ENCODE measurements at places on chromosomes 7 and 10. TPM values are rescaled to one million over a fixed set of nuclear protein-coding genes. Genes with fewer than 3 reads are reported as not detected.

- DNase-seq, result no peak
Observed at GRCh38 chr10:131733596-131733995, 167.2 kb upstream of the PPP2R2D start.

DNA sequence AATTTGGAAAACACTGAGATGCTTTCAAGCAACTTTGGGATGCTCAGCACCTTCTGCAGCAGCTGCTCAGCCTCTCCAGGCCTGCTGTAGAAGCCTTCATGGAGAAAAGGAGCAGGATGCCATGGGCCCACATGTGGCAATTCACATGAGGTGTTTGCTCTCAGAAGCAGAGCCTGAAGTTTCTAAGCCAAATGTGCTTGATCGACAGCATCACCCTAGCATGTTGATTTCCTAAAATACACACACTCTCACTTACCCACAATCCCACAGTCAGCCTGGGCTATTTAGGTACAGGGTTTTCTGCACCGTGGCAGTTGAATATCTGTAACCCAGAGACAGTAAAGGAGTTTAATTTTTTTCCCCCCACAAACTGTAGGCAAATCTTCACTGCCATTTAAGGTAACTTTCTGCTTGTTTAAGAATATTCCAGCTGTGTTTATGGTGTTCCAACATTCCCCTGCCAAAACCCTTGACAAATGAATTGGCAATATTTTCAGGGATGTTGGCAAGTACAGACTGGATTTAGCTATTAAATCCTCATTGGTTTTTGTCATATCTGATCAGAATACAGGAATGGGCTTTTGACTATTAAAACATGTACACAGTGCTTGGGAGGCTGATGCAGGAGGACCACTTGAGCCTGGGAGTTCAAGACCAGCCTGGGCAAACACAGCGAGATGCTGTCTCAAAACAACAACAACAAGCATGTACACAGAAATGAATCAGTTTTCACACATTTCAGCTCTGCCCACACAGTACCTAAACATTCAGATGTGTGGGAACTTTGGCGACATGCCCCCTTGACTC lies 244.2 kb downstream of the CELF2 start:
- no peak for DNase-seq

Gene TAS2R5
- 0.80 TPM for total RNA-seq

- DNase-seq, result no peak
Observed at GRCh38 chr10:49768731-49769130, 6.6 kb upstream of the OGDHL start.

Gene OPN1SW
- not detected for total RNA-seq

DNA sequence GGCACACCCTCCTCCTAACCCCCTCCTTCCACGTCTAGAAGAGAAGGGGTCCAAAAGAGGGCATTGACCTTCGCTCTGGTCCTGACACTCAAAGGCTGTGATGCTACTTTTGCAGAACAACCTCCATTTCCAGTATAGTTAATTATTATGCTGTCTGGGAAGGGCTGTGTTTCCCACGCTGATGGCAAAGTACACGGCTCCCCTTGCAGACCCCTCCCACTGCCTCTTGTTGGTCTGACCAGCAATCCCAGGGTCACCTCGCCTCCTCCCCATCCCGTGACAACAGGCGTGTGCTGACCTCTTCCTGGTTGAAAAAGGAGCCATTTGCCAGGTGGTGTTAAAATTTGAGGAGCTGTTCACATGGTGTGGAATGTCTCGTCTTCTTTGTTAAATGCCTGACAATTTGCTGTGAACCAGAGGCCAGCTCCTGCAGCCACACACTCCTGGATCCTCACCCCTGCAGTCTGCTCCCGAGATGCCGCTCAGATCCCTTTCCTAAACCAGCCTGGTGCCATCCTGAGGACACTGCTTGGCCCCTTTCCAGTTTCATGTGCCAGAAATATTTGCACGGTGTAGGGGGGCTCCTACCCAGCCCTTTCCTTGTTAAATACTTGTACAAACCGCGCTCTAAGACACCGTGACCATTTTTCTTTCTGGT lies 321.7 kb downstream of the WDR37 start:
- no peak for DNase-seq

DNA sequence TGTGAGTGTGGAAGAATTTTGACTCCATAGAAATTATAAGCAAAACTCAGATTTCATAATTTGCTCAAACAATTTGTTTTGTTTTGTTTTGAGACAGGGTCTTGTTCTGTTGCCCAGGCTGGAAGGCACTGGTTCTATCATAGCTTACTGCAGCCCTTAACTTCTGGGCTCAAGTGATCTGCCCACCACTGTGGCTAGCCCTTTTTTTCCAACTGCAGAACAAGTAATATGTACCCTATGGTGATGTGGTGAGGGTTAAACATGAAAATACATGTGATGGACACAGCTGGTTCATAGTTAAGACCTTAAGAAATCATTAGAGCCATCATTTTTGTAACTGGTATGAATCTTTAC lies 31.1 kb downstream of the CSTF2T start:
- no peak for DNase-seq

DNA sequence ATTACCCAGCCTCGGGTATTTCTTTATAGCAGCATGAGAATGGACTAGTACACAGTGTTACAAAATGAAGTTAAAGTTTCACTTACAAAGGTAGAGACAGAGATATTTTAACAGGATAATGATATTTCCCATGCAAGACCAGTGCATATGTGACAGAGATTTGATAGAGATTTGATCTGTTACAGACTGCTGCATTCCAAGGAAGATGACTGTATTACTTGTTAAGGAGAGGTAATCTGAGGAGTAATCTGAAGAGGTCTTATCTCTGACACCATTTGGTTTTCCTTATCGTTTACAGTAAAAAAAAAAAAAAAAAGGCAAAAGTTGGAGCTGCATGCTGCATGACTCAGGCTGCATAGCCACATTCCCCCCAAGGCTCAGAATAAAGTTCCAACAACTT lies 289.6 kb downstream of the POM121L12 start:
- no peak for DNase-seq

DNA sequence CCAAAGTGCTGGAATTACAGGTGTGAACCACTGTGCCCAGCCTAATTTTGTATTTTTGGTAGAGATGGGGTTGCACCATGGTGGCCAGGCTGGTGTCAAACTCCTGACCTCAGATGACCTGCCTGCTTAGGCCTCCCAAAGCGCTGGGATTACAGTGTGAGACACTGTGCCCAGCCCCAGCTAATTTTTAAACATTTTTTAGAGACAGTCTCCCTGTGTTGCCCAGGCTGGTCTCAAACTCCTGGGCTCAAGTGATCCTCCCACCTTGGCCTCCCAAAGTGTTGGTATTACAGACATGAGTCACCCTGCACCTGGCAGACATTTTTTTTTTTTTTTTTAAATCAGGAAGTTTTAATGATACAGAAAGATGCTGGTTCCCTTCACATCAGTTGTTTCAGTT lies 15.5 kb downstream of the DENND10 start:
- no peak for DNase-seq

- no peak for DNase-seq
Observed at GRCh38 chr7:92717993-92718716, 118.2 kb downstream of the CDK6 start.

- no peak for DNase-seq
Observed at GRCh38 chr7:155203882-155204691, 93.6 kb upstream of the INSIG1 start.

Gene ZCCHC24
- total RNA-seq, result 26.1 TPM

Data from esophagus squamous epithelium (tissue), 5 donors.